ENCODE measurements at places on chromosomes 7 and 10. TPM values are rescaled to one million over a fixed set of nuclear protein-coding genes. Genes with fewer than 3 reads are reported as not detected.

Gene PDE1C
- total RNA-seq: 0.53 TPM

Gene GIMAP7
- 9.6 TPM for total RNA-seq

Gene NUTM2E
- 0.36 TPM for total RNA-seq

Gene ASB15
- not detected for total RNA-seq

Gene RET
- 1.3 TPM for total RNA-seq

Gene HECW1
- 4.3 TPM for total RNA-seq

Gene CALML3
- 181 TPM for total RNA-seq

Measured in lower leg skin (tissue), 4 donors.